ENCODE measurements at places on chromosomes 2 and 18. TPM values are rescaled to one million over a fixed set of nuclear protein-coding genes. Genes with fewer than 3 reads are reported as not detected.

GRCh38 chr2:47072728-47073191 is 82.3 kb downstream of the STPG4 start:
- H3K4me3 ChIP-seq: no peak overlapping the region
- DNase-seq: no peak
- H3K36me3 ChIP-seq: no peaks in the 10 kb centered on the region
- H3K4me1 ChIP-seq: peaks cover 44% of the 10 kb centered on the region
- H3K27ac ChIP-seq: peak overlapping the region; percentile 26
- no peaks in the 10 kb centered on the region for H3K27me3 ChIP-seq

GRCh38 chr18:27661320-27662018 is 476.4 kb upstream of the CHST9 start:
- H3K4me1 ChIP-seq: peaks cover 22% of the 10 kb centered on the region
- no peaks in the 10 kb centered on the region for H3K36me3 ChIP-seq
- DNase-seq: peak; percentile 3
- H3K27me3 ChIP-seq: no peaks in the 10 kb centered on the region
- H3K27ac ChIP-seq: no peak overlapping the region
- no peak overlapping the region for H3K4me3 ChIP-seq

GRCh38 chr2:109269706-109270504 is 140.9 kb downstream of the SH3RF3 start:
- no peaks in the 10 kb centered on the region for H3K27me3 ChIP-seq
- DNase-seq: no peak
- H3K4me3 ChIP-seq: no peak overlapping the region
- H3K27ac ChIP-seq: no peak overlapping the region
- no peaks in the 10 kb centered on the region for H3K36me3 ChIP-seq

- no peaks in the 10 kb centered on the region for H3K27me3 ChIP-seq
These were observed 1.8 kb upstream of the ARID5A start for GRCh38 chr2:96534701-96535181.

Gene CRYBA2
- total RNA-seq: 23.1 TPM

Gene ASIC4
- not detected for total RNA-seq

Gene EVX2
- not detected for total RNA-seq

GRCh38 chr18:73079920-73080319 is 212.1 kb upstream of the NETO1 start:
- no peak overlapping the region for H3K27ac ChIP-seq
- H3K27me3 ChIP-seq: no peaks in the 10 kb centered on the region

DNA sequence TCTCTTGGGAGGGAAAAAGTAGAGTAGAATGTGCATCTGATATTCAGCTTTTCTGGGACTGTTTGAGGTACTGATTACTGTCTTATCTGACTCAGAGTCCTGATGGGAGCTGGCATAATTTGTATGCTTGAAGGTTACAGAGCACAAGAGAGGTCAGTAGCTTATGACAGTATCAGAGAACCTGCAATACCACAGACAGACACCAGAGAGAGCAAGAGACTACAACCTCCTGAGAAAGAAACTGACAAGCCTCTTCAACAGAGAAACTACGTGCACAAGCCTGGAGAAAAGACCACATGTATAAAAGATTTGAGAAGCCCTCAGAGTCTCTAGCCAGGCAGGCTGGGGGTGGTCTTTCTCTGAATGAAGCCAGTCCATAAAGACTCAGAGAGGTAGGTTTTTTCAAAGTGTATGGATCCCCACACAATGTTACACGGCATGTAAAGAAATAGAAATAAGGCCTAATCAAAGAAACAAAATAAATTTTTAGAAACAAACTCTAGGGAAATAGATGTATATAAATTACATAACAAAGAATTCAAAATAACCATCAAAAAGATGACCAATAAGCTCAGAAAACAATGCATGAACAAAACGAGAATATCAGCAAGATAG is 568.3 kb downstream of the LRRTM4 start:
- H3K27ac ChIP-seq: no peak overlapping the region
- no peak overlapping the region for H3K4me3 ChIP-seq
- peak; percentile 56 for DNase-seq
- no peaks in the 10 kb centered on the region for H3K36me3 ChIP-seq
- H3K27me3 ChIP-seq: no peaks in the 10 kb centered on the region

Gene SPEG
- total RNA-seq: 3.6 TPM

Gene SMAD4
- 78.6 TPM for total RNA-seq

- H3K27ac ChIP-seq: no peak overlapping the region
- H3K4me1 ChIP-seq: no peaks in the 10 kb centered on the region
- H3K36me3 ChIP-seq: no peaks in the 10 kb centered on the region
- no peak overlapping the region for H3K4me3 ChIP-seq
- no peaks in the 10 kb centered on the region for H3K27me3 ChIP-seq
- DNase-seq: no peak
These were observed 788.1 kb downstream of the TRIB2 start for GRCh38 chr2:13504808-13505207.

- H3K27me3 ChIP-seq: no peaks in the 10 kb centered on the region
- H3K4me3 ChIP-seq: no peak overlapping the region
- H3K4me1 ChIP-seq: no peaks in the 10 kb centered on the region
These were observed 254.4 kb upstream of the HS6ST1 start for GRCh38 chr2:128573116-128573515.

- no peaks in the 10 kb centered on the region for H3K27me3 ChIP-seq
- H3K4me1 ChIP-seq: no peaks in the 10 kb centered on the region
- no peak for DNase-seq
- H3K27ac ChIP-seq: no peak overlapping the region
- no peaks in the 10 kb centered on the region for H3K36me3 ChIP-seq
These were observed 37.3 kb upstream of the RNF152 start for GRCh38 chr18:61929881-61930640.

DNA sequence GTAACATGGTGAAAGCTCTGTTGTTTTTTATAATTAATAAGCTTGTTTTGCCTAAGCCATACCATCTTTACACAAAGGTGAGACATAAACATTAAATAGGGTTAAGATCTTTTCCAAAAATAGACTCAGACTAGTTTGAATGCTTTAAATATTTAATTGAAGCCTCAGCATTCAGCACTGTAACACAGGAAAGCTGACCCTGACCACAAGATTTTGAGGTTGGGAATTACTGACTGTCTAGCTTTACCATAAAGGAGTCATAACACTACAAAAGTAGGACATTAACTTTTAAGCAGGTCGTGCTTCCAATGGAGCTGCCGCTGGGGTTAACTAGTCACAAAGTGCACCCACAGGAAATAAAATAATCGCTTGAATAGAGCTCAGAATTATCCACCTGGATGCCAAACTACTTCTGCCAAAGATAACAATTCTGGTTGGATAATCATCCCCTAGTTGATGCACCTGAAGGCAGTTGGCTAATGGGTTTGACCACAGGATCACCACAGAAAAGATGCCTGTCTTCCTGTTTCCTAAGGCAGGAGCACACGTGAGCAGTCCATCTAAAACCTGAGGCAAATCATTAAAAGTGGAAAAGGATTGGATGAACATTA is 106.2 kb downstream of the COBLL1 start:
- H3K4me1 ChIP-seq: peaks cover 53% of the 10 kb centered on the region
- no peaks in the 10 kb centered on the region for H3K36me3 ChIP-seq
- DNase-seq: no peak
- peak overlapping the region; percentile 1 for H3K27ac ChIP-seq
- no peaks in the 10 kb centered on the region for H3K27me3 ChIP-seq

GRCh38 chr18:7626922-7627440 is 59.9 kb downstream of the PTPRM start:
- no peaks in the 10 kb centered on the region for H3K36me3 ChIP-seq
- peak overlapping the region; percentile 47 for H3K27ac ChIP-seq
- no peaks in the 10 kb centered on the region for H3K27me3 ChIP-seq
- peaks cover 16% of the 10 kb centered on the region for H3K4me1 ChIP-seq
- DNase-seq: no peak
- H3K4me3 ChIP-seq: no peak overlapping the region

DNA sequence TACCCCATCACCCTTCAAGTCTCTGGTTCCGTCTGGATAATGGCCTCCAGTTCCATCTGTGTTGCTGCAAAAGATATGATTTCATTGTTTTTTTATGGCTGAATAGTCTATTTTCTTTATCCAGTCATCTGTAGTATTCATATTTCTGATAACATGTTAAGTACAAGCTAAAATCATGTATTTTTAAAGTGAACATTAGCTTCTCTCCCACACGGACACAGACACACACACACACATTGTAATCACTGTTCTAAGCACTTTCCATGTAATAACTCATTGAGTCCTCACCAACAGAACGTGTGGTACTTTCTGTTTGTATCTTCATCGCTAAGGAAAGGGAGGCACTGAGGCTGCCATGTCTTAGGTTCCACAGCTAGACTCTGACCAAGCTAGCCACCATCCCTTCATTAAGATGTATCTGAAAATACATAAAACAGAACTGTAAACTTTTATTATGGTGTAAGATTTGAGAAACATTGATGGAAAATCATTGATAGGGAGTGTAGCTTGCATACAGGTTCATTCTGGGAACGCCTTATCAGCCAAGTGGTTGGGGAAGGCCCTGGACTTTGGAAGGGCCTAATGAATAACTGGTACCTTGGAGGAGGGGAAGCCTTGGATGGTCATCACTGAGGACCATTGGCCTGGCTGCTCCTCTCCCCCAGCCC is 8.1 kb downstream of the NCK2 start:
- H3K4me1 ChIP-seq: peaks cover 74% of the 10 kb centered on the region
- H3K27me3 ChIP-seq: no peaks in the 10 kb centered on the region
- DNase-seq: no peak
- H3K27ac ChIP-seq: no peak overlapping the region
- no peaks in the 10 kb centered on the region for H3K36me3 ChIP-seq

Gene GPR17
- 0.26 TPM for total RNA-seq

DNA sequence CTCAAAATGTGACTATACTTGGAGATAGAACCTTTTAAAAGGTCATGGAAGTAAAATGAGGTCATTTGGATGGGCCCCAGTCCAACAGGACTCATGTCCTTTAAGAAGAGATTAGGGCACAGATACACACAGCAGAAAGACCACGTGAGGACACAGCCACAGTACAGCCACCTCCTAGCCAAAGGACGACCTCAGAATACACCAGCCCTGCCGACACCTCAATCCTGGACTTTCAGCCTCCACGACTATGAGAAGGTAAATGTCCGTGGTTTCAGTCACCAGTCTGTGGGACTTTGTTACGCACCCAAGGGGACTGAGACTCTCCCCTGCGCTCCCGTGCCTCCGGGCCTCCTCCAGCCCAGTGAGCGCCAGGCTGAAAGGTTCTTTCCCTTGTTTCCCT is 30.2 kb upstream of the HPCAL1 start:
- H3K36me3 ChIP-seq: no peaks in the 10 kb centered on the region
- peak; percentile 12 for DNase-seq
- H3K27ac ChIP-seq: peak overlapping the region; percentile 51

- no peak overlapping the region for H3K4me3 ChIP-seq
- H3K4me1 ChIP-seq: peaks cover 21% of the 10 kb centered on the region
- peak overlapping the region; percentile 33 for H3K27ac ChIP-seq
- H3K27me3 ChIP-seq: no peaks in the 10 kb centered on the region
- no peaks in the 10 kb centered on the region for H3K36me3 ChIP-seq
These were observed 23.7 kb upstream of the ROCK2 start for GRCh38 chr2:11368059-11368572.

DNA sequence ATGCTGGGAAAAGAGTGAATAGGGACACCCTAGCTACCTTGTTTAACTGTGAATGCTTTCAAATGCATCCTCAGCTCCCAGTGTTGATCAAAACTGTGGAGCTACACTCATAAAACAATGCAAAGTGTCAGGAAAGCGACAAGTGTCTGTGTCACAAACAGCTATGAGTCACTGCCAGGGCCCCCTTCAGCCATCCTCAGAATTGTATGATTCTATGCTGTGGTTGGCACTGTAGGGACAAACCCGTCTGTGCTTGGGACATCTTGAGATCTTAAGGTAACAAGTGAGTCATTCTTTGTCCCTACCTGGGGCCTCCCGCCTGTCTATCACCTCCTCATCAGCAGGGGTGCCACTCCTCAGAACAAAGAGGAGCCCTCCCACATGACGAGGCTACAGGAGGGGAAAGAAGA is 42.4 kb downstream of the KLF7 start:
- H3K4me3 ChIP-seq: no peak overlapping the region
- no peaks in the 10 kb centered on the region for H3K27me3 ChIP-seq
- no peaks in the 10 kb centered on the region for H3K36me3 ChIP-seq
- no peak for DNase-seq

- no peaks in the 10 kb centered on the region for H3K4me1 ChIP-seq
- peaks cover 19% of the 10 kb centered on the region for H3K36me3 ChIP-seq
- DNase-seq: no peak
These were observed 42.1 kb downstream of the NOP58 start for GRCh38 chr2:202307690-202308089.

Gene TTN
- 94.6 TPM for total RNA-seq

DNA sequence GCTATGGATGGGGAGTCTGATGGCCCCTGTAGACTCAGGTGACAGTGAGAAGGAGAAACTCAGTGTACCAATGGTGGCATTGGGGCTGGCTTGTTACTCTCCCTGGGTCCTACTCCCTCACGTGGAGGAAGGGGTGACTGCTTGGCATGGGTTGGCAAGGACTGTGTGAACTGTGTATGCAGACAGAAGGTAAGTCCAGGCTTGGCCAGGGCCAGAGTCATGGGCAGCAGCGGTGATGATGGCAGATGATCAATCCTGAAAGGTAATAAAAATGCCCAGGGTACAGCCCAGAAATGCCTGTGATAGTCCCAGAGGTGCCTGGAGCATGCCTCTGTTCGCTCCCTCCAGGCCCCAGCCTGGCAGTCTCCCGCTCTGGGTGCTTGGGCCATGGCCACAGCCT is 153.9 kb downstream of the SH3RF3 start:
- no peaks in the 10 kb centered on the region for H3K27me3 ChIP-seq
- H3K4me3 ChIP-seq: no peak overlapping the region
- H3K36me3 ChIP-seq: no peaks in the 10 kb centered on the region
- DNase-seq: peak; percentile 53

DNA sequence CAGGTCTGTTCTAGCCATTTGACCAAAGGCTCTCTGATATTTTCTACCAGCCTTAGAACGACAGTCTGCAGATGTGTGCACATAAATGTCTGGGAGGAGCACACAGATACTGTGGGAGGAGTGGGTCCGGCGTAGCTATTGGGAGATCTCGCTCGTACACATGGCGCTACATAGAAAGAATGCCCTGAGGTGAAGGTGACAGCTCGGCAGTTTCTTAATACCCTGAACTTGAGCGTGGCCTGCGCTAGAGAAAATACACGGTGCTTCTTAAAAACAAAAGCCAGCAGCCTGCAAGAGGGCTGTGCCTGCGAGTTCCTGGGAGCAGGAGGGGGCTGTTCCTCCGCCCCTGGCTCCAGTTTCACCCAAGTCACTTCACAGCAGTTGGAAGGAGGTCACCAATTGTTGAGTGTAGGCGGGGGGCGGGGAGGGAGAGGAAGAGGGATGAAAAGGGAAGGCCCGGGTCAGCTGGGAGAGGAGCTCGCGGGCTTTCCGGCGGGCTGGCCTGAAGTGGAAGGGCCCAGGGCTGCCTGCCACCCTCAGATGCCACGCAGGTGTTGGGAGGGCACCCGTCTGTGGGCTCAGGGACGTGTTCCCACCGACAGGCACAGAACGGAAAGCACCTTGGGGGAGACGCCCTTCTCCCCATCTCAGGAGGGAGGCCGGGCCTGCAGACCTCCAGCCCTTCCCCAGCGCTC is 124.7 kb upstream of the ZNF516 start:
- no peaks in the 10 kb centered on the region for H3K27me3 ChIP-seq
- peaks cover 33% of the 10 kb centered on the region for H3K4me1 ChIP-seq
- DNase-seq: peak; percentile 22
- no peaks in the 10 kb centered on the region for H3K36me3 ChIP-seq

Gene SNX17
- total RNA-seq: 70.8 TPM

Measured in body of pancreas (tissue), 4 donors.